ENCODE measurements at places on chromosomes 7 and 10. TPM values are rescaled to one million over a fixed set of nuclear protein-coding genes. Genes with fewer than 3 reads are reported as not detected.
A peak's percentile ranks its signal among the peaks of the same experiment; 100 is the strongest.

DNA sequence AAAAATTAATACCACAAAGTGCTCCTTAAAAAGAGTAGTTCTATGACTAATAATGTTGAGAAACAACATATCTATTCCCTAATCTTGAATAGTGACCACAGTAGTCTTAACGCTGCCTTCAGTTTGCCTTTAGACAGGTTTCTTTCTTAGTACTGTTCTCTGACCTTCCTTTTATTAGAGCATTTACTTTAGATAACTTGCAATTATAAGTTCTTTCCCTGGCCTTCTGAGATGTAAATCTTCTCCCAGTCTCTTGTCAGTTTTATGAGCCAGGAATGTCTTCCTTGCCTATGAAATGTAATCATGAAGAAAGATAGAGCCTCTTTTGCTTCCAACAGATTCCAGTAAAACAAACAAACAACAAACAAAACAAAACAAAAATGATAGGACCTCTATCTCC is 1119.8 kb upstream of the LRRTM3 start:
- no peaks in the 10 kb centered on the region for H3K4me1 ChIP-seq
- H3K4me3 ChIP-seq = no peak overlapping the region
- no peak for DNase-seq
- no peak overlapping the region for H3K27ac ChIP-seq
- no peaks in the 10 kb centered on the region for H3K36me3 ChIP-seq

DNA sequence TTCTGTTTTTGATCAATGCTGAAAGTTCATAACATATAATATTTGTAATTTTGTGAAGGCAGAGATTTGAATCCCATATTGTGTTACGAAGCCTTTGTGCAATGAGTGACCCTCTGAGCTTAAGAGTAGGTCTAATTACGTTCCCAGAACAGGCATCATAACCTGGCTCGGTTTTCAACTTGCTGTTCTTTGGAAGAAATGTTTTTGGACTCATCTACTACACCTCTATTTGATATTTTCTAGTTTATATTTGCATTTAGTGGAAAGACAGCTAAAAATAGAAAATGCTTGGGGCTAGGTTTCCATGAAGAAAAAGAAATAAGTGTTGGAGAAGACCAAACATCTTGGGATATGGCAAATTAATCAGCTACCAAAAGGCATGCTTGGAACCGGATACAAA is 234.8 kb downstream of the AGMO start:
- no peaks in the 10 kb centered on the region for H3K27me3 ChIP-seq
- no peaks in the 10 kb centered on the region for H3K36me3 ChIP-seq
- H3K4me3 ChIP-seq = no peak overlapping the region
- H3K4me1 ChIP-seq = no peaks in the 10 kb centered on the region

DNA sequence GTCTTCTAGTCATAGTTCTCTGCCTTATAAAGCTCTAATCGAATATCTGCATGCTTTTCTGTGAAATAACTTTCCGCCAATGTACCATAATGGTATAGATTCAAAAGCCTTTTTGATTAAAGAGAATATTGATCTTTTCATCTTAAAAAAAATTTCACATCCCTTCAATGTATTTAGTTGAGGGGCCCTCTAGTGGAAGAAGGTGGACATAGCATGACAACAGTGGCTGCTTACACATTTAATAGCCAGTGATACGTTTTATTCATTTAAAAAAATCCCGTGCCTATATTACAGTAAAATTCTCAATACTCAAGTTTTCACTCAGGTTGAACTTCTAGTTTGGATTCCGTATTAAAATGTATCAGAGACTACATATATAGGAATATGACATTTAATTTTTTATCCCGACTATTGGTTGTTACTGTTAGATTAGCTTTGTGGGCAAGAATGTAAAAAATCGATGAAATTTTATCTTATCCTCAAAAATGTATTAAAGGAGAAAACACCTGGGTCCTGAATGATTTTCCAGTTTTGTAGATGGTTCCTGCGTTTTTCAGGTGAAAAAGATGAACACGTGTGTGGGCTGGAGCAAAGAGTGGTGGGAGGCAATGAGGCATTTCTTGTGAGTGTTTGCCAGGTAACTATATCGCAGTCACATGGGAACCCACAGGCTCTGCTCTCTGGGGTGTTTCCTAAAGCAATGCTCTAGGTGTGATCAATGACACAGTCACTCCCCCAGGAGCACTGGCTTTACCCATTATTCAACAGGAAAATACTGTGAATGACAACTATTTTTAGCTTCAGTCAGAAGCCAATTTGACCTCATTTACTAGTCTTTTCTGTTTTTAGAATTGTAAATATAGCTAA is 24.1 kb upstream of the PNLIP start:
- peak; percentile 55 for DNase-seq
- H3K27ac ChIP-seq = no peak overlapping the region
- H3K4me1 ChIP-seq = no peaks in the 10 kb centered on the region
- H3K36me3 ChIP-seq = no peaks in the 10 kb centered on the region

DNA sequence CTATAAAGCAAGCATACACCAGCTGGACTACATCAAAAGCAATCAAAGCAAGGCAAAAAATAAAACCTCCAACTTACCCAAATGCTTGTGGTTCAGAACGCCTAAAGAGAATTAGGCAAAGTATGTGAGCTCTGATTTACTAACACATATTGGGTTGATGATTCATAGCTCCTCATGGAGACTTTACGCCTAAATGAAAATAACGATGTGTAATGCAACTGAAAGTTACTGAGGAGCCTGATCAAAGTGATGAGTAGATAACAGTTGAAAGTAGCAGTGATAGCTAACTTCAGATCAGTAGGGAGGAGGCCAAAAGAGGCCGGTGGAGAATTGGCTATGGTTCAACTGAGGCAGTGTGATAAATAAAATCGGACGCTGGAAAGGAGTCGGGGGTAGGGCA is 85.0 kb downstream of the MPP7 start:
- no peak overlapping the region for H3K27ac ChIP-seq
- H3K36me3 ChIP-seq = no peaks in the 10 kb centered on the region
- H3K4me1 ChIP-seq = peaks cover 10% of the 10 kb centered on the region
- DNase-seq = no peak

- no peaks in the 10 kb centered on the region for H3K27me3 ChIP-seq
- no peak for DNase-seq
- no peak overlapping the region for H3K4me3 ChIP-seq
- H3K36me3 ChIP-seq = no peaks in the 10 kb centered on the region
Observed at GRCh38 chr10:16887565-16887964, 70.3 kb upstream of the RSU1 start.

DNA sequence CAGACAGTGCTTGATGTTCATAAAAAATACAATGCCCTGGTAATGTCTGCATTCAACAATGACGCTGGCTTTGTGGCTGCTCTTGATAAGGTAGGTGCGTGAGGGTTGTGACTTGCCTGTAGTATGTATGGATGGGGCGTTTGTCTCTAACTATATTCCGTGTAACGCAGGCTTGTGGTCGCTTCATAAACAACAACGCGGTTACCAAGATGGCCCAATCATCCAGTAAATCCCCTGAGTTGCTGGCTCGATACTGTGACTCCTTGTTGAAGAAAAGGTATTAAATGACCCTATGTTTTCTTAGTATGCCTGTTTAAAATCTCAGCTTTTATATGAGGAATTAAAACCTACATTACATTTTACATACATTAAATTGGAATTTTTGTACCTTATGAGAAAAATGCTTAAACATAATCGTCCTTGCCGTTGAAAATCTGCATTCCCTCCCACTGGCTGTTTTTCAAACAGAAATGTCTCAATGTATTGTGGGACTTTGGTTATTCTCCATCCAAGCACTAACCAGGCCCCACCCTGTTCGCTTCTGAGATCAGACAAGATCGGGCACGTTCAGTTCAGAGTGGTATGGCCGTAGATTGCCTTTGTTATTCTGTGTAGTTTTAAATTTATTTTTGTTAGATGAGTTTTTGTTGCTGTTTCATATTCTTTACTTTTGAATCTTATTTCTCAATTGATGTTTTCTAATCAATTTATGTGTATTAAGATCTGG is 85.3 kb downstream of the CUL1 start:
- H3K36me3 ChIP-seq = peaks cover 44% of the 10 kb centered on the region
- no peak overlapping the region for H3K27ac ChIP-seq
- no peaks in the 10 kb centered on the region for H3K27me3 ChIP-seq
- no peak overlapping the region for H3K4me3 ChIP-seq
- peaks cover 7% of the 10 kb centered on the region for H3K4me1 ChIP-seq

DNA sequence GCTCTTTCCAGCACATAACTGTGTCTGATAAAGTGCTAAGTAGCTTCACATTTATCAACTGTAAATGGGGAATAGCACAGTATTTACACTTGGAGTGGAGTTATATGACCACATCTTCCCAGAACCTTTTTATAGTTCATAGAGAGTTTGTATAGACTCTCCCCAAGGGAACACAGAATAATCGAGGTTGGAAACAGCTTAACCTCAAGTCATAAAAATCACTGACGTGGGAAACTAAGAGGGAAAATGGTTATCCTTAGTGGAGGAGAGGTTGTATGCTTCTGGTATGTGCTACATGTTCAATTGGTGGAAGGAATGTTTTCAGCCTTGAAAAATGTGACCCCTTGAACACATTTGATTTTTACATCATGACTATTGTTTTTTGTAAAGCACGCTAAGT is 167.9 kb upstream of the KIAA1217 start:
- H3K4me1 ChIP-seq = no peaks in the 10 kb centered on the region
- DNase-seq = no peak
- no peak overlapping the region for H3K27ac ChIP-seq
- no peak overlapping the region for H3K4me3 ChIP-seq
- no peaks in the 10 kb centered on the region for H3K36me3 ChIP-seq

GRCh38 chr10:4130685-4131084 is 345.7 kb upstream of the KLF6 start:
- no peak overlapping the region for H3K27ac ChIP-seq
- DNase-seq = no peak
- H3K27me3 ChIP-seq = no peaks in the 10 kb centered on the region
- no peaks in the 10 kb centered on the region for H3K4me1 ChIP-seq
- H3K36me3 ChIP-seq = no peaks in the 10 kb centered on the region

GRCh38 chr7:124712017-124712416 is 53.6 kb downstream of the GPR37 start:
- H3K36me3 ChIP-seq = no peaks in the 10 kb centered on the region
- DNase-seq = no peak
- H3K27me3 ChIP-seq = no peaks in the 10 kb centered on the region
- no peak overlapping the region for H3K27ac ChIP-seq
- no peak overlapping the region for H3K4me3 ChIP-seq

- no peaks in the 10 kb centered on the region for H3K36me3 ChIP-seq
- H3K4me3 ChIP-seq = no peak overlapping the region
- peaks cover 12% of the 10 kb centered on the region for H3K4me1 ChIP-seq
- H3K27me3 ChIP-seq = no peaks in the 10 kb centered on the region
Observed at GRCh38 chr7:103141753-103142404, 7.0 kb downstream of the NAPEPLD start.

DNA sequence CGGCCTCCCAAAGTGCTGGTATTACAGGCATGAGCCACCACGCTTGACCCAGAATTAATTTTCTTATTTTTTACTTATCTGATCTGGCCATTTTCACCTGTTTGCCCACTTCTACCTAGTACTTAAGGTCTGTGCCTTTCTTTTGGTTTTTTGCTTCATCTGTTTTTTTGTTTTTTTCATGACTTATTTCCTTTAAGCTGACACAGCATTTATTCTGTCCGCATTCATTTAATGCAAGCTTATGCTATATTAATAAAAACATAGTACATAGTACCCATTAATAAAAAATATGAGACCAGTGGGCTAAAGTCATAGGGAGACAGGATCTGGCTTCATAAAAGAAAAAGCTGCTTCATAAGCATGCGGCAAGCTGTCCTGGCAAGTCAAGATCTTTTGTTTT is 205.4 kb downstream of the ZEB1 start:
- H3K4me3 ChIP-seq = no peak overlapping the region
- H3K36me3 ChIP-seq = peaks cover 36% of the 10 kb centered on the region
- H3K27me3 ChIP-seq = no peaks in the 10 kb centered on the region

DNA sequence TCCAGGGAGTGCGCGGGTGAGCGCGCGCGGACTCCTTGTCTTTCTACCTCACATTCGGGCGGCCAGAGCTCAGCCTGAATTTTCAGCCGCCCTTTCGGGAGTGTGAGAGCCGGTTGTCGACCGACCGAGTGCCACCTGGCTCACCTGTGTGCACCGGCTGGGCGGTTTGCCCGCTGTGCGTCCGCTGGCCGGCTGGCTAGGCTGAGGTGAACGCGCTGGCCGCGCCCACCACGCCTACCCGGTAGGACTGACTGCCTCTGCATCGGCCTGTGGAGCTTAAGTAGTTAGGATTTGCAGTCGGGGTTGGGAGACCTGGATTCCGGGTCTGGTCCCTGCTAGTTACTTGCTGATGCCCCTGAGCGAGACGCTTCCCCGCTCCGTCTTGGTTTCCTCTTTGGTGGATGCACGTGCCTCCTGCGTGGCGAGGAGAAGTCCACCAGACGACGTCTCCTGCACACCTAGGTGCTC is 553 bp downstream of the TSPAN15 start:
- H3K4me1 ChIP-seq = peaks cover 45% of the 10 kb centered on the region
- H3K4me3 ChIP-seq = peak overlapping the region; percentile 55
- H3K27me3 ChIP-seq = no peaks in the 10 kb centered on the region
- no peaks in the 10 kb centered on the region for H3K36me3 ChIP-seq
- H3K27ac ChIP-seq = no peak overlapping the region

GRCh38 chr10:14478604-14479003 is 147.9 kb upstream of the FRMD4A start:
- DNase-seq = peak; percentile 86
- no peaks in the 10 kb centered on the region for H3K36me3 ChIP-seq
- no peaks in the 10 kb centered on the region for H3K4me1 ChIP-seq
- no peaks in the 10 kb centered on the region for H3K27me3 ChIP-seq

DNA sequence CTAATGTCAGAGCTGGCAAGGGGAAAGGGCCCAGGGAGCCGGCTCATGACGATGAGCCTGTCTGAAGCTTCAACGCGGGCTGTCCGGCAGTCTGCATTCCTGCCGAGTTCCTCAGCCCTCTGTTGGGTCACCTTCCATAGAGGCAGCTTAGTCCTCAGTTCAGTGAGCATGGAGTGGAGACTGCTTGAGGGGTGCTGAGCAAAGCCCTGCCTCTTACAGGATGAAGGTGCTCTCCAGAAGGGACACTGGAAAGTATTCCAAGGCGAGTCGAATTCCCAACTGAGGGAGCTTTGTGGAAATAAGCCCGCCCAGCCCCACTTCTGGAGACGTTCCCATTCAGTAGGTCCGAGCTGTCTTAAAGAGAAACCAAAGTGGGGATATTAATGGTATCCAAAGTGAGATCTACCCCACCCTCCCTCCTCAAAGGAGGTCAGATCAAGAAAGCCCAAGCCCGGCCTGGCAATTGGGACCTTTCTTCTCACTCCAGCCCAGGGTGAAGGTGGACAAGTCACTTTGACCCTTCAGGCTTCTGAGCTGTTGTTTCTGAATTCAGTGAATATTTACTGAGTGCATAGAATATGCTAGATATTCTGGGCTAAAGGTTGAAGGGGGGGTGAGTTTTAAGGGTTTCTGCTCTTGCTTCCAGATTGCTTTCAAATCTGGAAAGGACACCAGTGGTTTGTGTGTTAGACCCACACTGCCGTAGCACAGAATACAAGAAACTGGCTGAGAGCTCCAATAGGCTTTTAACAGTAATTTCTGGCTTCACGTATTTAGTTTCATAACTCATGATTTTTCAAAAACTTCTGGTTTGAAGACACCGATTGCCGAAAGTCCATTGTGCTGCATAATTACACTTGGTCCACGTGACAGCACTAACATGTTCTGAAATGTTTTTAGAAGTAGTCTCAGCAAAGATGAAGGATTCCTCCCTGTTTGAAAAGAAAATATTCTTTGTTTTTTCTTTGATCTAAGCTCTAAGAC is 3.5 kb downstream of the EGFR start:
- no peak overlapping the region for H3K27ac ChIP-seq
- H3K36me3 ChIP-seq = no peaks in the 10 kb centered on the region
- H3K4me1 ChIP-seq = peaks cover 3% of the 10 kb centered on the region
- no peak for DNase-seq
- H3K4me3 ChIP-seq = no peak overlapping the region

Gene PDZD7
- 1.3 TPM for total RNA-seq

Gene LLCFC1
- not detected for total RNA-seq

Gene CALHM3
- not detected for total RNA-seq

Gene ICA1
- 60.7 TPM for total RNA-seq

Gene CASTOR2
- total RNA-seq = 39.6 TPM

Gene SAP25
- total RNA-seq = 1.5 TPM

Gene PAPOLB
- total RNA-seq = 0.39 TPM

All from cardiac muscle cell (in vitro differentiated cells and primary cell).